ENCODE measurements at places on chromosomes 1 and 21. TPM values are rescaled to one million over a fixed set of nuclear protein-coding genes. Genes with fewer than 3 reads are reported as not detected.
A peak's percentile ranks its signal among the peaks of the same experiment; 100 is the strongest.

DNA sequence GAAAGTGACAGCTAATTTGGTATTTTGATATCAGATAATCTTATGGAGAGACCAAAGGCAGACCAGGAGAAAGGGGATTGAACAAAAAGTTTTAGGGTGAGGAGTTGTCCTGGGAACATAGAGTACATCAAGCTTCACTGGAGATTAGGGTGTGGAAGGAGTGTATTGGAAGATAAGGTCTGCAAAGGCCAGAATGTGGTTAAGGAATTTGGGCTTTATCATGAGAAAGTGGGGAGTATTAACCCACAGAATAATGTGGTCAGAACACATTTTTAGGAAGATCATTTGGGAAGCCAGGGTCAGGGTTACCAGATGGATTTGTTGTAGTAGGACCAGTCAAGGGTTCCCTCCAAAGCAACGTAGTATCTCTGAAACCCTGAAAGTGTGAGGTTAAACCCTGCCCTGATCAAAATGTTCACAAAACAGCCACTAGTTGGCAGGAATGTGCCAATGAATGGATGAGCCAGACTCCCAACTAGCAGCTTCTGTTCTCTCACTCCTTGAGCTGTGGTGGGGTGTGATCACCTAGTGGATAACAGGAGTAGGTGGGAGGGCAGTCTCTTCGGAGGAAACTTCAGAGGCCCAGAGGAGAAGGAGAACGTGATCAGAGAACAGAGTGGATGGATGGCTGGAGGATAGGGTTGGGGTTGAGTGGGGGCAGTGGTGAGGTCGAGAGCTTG, 35.8 kb downstream of the SLC2A1 start:
- H3K27me3 ChIP-seq: no peaks in the 10 kb centered on the region
- no peak for DNase-seq
- H3K27ac ChIP-seq: no peak overlapping the region
- no peak overlapping the region for H3K4me3 ChIP-seq
- no peaks in the 10 kb centered on the region for H3K36me3 ChIP-seq

GRCh38 chr1:68132426-68133130, 82.2 kb upstream of the DIRAS3 start:
- no peaks in the 10 kb centered on the region for H3K27me3 ChIP-seq
- no peak overlapping the region for H3K27ac ChIP-seq
- no peak for DNase-seq
- no peaks in the 10 kb centered on the region for H3K4me1 ChIP-seq

- no peak for DNase-seq
- H3K27me3 ChIP-seq: no peaks in the 10 kb centered on the region
- no peaks in the 10 kb centered on the region for H3K4me1 ChIP-seq
- H3K4me3 ChIP-seq: no peak overlapping the region
Measured at GRCh38 chr1:31368611-31369107, 4.2 kb downstream of the FABP3 start.

GRCh38 chr1:162138112-162138511, 68.6 kb downstream of the NOS1AP start:
- no peaks in the 10 kb centered on the region for H3K4me1 ChIP-seq
- DNase-seq: no peak
- H3K27me3 ChIP-seq: no peaks in the 10 kb centered on the region
- H3K27ac ChIP-seq: no peak overlapping the region
- H3K36me3 ChIP-seq: no peaks in the 10 kb centered on the region

- no peak overlapping the region for H3K4me3 ChIP-seq
- no peaks in the 10 kb centered on the region for H3K36me3 ChIP-seq
- no peak for DNase-seq
- H3K4me1 ChIP-seq: no peaks in the 10 kb centered on the region
- peaks cover 4% of the 10 kb centered on the region for H3K27me3 ChIP-seq
- no peak overlapping the region for H3K27ac ChIP-seq
Measured at GRCh38 chr1:152519851-152520250, 5.6 kb downstream of the CRCT1 start.

Gene LAMB3
- total RNA-seq: 23.9 TPM

- DNase-seq: peak; percentile 13
- H3K4me3 ChIP-seq: no peak overlapping the region
- H3K36me3 ChIP-seq: no peaks in the 10 kb centered on the region
- H3K27ac ChIP-seq: no peak overlapping the region
- no peaks in the 10 kb centered on the region for H3K27me3 ChIP-seq
Measured at GRCh38 chr1:227894831-227895451, 52.8 kb downstream of the WNT9A start.

DNA sequence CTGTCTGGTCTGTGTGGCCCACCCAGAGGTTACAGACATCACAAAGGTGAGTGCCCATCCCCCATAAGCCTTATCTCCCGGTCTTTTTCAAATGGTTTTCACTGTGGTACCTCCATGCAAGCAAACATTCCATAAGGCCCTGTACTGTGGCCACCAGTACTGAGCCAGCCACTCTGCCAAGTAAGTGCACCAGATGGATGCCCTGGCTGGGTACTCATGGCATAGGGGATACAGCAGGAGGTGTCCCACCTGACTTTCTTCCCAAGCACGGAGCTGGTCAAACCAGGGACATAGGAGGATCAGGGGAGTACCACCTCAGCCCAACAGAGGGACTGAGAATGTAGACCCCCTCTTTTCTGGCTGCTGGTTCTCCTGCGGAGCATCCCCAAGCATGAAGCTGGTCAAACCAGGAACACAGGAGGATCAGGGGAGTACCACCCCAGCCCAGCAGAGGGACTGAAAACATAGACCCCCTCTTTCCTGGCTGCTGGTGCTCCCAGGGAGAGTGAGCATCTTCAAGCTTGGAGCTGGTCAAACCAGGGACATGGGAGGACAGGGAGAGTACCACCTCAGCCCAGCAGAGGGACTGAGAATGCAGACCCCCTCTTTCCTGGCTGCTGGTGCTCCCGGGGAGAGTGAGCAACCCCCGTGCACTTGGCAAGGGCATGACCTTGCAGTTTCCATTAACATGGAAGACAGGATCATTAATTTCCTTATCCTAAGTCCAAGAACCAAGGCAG, 81.8 kb upstream of the KLHDC7A start:
- H3K36me3 ChIP-seq: no peaks in the 10 kb centered on the region
- no peak overlapping the region for H3K27ac ChIP-seq
- H3K4me3 ChIP-seq: no peak overlapping the region
- no peak for DNase-seq
- H3K27me3 ChIP-seq: peaks cover 11% of the 10 kb centered on the region

GRCh38 chr1:40385437-40386358, 12.2 kb downstream of the SMAP2 start:
- DNase-seq: no peak
- H3K4me1 ChIP-seq: peaks cover 5% of the 10 kb centered on the region
- peak overlapping the region; percentile 53 for H3K27ac ChIP-seq
- H3K4me3 ChIP-seq: no peak overlapping the region
- H3K27me3 ChIP-seq: no peaks in the 10 kb centered on the region

Gene LHX4
- not detected for total RNA-seq

Gene CASQ1
- not detected for total RNA-seq

Gene CLDN17
- not detected for total RNA-seq

DNA sequence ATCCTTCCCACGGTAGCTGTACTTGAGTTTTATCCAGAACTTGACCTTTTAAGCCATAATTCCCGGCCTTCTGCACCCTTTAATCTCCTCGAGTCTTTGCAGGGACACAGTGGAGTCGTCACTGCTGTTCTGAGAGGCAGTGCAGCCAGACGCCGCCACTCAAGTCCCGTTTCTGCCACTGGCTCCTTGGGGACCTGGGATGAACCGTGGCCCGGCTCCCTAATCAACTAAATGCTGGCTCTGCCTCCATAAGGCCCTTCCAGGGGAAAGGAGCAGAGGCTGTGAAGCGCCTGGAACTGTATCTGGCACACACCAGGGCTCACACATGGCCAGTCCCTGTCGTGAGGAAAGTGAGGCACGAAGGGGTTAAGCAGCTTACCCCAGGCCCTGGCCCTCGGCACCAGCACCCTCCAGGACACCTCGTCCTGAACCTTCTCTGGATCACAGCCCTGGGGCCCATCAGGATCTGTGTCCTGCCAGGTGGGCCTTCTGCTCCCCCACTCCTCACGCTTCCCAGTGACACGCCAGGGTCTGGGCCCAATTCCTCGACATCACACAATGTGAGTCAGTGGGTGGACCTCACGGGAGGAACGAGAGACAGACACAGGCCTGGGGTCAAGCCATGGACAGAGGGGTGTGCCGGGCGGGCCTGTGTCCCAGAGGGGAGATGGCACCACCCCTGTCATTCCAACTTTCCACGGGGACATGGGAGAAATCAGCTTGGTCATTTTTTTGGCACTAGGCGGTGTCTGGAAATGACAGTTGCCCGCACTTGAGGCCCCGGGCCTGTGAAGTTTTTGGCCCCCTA, 23.5 kb upstream of the C1orf174 start:
- no peak overlapping the region for H3K4me3 ChIP-seq
- peaks cover 44% of the 10 kb centered on the region for H3K27me3 ChIP-seq
- H3K36me3 ChIP-seq: no peaks in the 10 kb centered on the region
- H3K4me1 ChIP-seq: no peaks in the 10 kb centered on the region
- no peak for DNase-seq

Gene CTNNBIP1
- 37.9 TPM for total RNA-seq

Gene RHEX
- total RNA-seq: 0.98 TPM

DNA sequence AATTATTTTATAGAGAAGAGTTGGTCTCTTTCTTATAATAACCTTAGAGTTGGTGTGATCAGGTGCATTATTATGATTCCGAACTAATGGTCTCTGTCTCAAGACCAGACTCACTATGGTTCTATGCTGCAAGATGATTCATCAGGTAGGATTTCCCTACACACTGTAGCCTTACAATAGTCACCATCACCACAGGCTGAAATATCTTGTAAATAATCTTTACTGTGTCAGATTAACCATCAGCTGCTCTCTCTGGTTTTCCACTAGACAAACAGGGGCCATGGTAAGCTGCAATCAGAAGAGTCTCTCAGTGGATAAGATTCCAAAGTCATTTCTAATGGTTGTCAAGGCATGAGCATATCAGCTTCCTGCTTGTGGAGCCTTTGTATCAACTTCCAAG, 4.4 kb upstream of the GBP4 start:
- H3K27me3 ChIP-seq: no peaks in the 10 kb centered on the region
- no peak overlapping the region for H3K27ac ChIP-seq
- no peak overlapping the region for H3K4me3 ChIP-seq
- H3K36me3 ChIP-seq: no peaks in the 10 kb centered on the region
- H3K4me1 ChIP-seq: no peaks in the 10 kb centered on the region
- DNase-seq: no peak
